Prostate gland (tissue), 2 donors: ENCODE measurements at places on chromosomes 6 and 20. TPM values are rescaled to one million over a fixed set of nuclear protein-coding genes. Genes with fewer than 3 reads are reported as not detected.

DNA sequence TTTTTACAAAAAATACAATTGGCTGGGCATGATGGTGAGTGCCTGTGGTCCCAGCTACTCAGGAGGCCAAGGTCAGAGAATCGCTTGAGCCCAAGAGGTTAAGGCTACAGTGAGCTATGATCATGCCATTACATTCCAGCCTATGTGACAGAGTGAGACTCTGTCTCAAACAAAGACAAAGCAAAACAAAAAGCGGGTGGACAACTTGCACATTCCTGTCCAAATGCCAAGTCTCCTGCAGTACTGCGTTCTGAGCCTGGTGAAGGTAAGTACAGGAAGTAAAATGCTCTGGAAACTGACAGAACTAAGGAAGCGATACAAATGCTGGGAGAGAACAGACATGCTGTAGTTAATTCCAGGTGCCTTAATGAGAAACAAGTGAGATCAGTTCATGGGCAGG is 20.4 kb upstream of the TMEM242 start:
- DNase-seq = peak; percentile 37

- no peak for DNase-seq
Observed at GRCh38 chr20:20783450-20783849, 71.0 kb upstream of the RALGAPA2 start.

- DNase-seq = no peak
Observed at GRCh38 chr6:32906539-32906938, 34.3 kb downstream of the HLA-DMB start.

DNA sequence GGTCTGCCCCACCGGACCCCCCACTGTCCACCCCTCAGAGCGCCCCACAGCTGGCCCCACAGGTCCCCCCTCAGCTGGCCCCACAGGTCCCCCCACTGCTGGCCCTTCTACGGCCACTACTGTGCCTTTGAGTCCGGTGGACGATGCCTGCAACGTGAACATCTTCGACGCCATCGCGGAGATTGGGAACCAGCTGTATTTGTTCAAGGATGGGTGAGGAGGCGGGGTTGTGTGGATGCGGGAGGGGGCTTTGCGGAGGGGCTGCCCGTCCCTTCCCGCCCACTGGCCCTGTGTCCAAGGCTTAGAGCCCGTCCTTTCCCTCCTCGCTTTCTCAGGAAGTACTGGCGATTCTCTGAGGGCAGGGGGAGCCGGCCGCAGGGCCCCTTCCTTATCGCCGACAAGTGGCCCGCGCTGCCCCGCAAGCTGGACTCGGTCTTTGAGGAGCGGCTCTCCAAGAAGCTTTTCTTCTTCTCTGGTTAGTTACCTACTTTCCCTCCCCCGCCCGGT is 4.7 kb downstream of the MMP9 start:
- no peak for DNase-seq

DNA sequence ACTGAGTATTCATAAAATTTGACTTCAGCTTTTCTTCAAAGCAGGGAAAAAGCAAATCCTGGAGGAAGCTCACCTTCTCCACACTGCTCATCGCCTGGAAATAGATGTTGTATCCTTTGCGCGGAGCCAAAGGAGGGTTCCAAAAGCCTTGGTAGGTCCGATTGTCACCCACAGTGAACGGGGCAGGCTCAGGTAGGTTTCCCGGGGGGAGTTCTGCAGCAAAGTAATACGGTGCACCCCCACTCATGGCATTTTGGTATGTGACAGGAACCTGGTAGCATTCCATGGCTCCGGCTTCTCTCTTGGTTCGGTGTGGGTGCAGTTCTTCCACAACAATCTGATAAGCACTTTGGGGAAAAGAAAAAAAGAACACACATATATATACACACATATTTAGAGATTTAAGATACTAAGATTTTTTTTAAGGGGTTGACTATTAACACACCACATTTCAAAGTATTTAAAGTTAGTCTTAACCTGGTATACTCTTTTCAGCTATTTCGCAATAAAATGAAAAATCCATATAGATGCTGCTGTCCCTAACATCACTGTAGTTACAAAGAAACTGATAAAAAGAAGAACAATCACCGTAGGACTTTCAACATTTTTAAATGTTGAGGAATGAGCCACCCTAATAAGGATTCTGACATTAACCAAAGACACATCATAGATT is 166.7 kb upstream of the THEMIS start:
- DNase-seq = no peak

DNA sequence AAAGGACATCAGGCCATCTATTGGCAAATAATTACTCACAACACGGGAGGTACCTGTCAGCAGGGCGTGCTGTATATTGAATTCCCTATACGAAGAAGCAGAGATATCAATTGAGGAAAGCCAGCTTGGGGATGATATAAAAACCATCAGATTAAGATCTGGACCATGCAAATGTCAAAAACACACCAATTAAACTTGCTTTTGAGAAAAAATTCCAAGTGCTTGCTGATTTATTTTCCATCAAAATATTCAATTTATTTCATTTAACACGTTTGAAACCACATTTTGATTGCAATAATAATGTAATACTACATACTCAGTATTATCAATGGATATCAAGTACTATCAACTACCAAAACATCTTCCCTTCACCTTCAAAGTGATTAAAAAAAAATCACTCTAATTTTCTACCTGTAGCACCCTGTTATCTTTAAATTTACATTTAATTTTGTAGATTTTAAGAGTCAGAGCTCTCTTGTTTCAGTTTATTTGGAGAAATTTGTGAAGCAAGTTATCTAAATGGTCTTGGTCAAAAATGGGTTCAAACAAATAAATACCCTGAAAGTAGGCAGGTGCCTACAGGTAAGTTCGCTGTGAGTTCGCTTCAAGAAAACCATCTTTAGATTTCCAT is 6.8 kb upstream of the TBX18 start:
- DNase-seq = no peak

DNA sequence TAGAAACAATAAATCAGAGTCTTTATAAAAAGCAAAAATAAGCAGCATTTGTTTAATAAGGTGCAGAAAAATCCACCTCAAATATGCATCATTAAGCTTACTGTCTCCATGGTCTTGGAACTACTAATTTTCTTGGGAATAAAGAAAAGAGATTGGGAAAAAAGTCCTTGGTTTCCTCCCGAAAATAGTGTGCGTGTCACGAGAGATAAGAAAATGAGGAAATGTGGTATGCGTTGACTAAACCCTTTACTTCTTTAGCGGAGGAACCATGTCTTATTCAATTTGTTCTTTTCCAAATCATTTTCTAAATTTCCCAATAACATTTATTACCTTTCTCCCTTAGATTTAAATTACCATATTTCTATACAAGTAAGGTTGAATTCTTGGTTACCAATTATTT is 54.1 kb upstream of the HBS1L start:
- no peak for DNase-seq

GRCh38 chr6:5422321-5422915 is 161.1 kb downstream of the FARS2 start:
- peak; percentile 19 for DNase-seq

- DNase-seq = no peak
Observed at GRCh38 chr20:53284256-53284655, 309.4 kb downstream of the ZNF217 start.

DNA sequence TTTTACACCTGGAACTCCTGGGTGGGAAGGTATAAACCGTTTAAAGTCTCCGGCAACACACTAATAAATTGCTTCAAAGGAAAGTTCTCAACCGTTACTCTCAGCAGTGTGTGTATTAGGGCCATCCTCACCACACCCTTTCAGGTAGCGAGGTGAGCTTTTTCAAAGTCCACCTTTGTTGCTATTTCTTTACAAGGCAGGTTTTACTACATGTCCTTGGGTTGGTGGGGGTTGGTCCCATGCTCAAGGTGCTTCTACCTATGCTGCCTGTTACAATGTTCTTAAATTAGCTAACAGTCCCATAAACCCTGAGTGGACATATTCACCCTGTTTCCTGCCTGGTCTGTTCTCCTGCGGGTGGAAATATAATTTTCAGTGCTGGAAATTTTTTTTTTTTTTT is 13.2 kb upstream of the OSER1 start:
- no peak for DNase-seq

DNA sequence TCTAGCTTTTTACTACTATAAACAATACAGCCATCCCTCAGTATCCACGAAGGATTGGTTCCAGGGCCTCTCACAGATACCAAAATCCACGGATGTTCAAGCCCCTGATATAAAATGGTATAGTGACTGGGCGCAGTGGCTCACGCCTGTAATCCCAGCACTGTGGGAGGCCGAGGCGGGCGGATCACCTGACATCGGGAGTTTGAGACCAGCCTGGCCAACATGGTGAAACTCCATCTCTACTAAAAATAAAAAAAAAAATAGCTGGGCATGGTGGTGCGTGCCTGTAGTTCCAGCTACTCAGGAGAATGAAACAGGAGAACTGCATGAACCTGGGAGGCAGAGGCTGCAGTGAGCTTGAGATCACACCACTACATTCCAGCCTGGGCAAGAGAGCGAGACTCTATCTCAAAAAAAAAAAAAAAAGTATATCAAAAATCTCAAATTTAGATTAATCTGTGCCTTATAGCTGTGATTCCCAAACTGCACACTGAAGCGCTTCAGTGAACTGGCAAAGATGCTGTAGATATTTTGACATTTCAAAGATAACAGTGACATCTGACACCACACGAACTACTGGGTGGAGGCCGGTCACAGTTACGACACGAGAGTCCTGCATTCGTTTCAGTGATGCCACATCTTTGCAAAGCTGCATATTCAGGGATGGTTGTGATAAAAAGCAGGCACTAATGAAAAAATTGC is 38.3 kb downstream of the MRS2 start:
- no peak for DNase-seq

- DNase-seq = no peak
Observed at GRCh38 chr20:62412194-62413024, 5.3 kb upstream of the CABLES2 start.

- peak; percentile 46 for DNase-seq
Observed at GRCh38 chr6:35027807-35028206, 113.3 kb downstream of the TCP11 start.

DNA sequence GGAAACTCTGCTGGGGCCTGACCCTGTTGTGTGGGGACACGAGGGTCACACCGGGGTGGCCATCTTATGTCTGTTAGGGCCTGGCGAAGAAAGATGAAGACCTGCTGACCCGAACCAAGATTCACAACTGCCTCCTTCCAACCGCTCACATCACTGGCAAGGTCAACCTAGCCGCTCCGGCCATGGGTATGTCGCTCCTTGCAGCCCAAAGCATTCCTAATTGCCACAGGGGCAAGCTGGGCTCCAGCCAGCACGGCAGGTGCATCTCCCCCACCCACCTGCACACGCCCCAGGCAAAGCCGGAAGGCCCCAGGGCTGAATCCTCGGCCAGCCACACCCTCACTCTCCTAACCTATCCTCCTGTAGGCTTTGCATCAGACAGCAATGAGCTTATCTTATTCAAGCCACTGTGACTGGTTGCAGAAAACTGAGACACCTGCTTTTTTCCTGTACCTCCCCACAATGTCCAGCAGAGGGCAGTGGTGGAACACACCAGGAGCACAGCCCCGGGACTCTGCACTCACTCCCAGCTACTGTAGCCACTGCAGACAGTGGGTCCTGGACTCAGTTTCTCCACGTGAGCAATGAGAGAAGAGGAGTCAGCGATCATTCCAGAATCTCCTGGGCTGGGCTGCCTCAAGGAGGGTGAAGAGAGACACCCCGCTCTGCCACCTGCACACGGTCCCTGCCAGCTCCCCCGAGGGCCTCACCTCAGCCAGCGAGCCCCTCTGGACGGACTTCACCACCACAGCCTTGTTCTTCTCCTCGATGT is 170.2 kb downstream of the PREX1 start:
- DNase-seq = peak; percentile 78

- DNase-seq = no peak
Observed at GRCh38 chr6:37406726-37407341, 26.2 kb upstream of the CMTR1 start.

- DNase-seq = no peak
Observed at GRCh38 chr6:146990821-146991798, 213.1 kb upstream of the STXBP5 start.

DNA sequence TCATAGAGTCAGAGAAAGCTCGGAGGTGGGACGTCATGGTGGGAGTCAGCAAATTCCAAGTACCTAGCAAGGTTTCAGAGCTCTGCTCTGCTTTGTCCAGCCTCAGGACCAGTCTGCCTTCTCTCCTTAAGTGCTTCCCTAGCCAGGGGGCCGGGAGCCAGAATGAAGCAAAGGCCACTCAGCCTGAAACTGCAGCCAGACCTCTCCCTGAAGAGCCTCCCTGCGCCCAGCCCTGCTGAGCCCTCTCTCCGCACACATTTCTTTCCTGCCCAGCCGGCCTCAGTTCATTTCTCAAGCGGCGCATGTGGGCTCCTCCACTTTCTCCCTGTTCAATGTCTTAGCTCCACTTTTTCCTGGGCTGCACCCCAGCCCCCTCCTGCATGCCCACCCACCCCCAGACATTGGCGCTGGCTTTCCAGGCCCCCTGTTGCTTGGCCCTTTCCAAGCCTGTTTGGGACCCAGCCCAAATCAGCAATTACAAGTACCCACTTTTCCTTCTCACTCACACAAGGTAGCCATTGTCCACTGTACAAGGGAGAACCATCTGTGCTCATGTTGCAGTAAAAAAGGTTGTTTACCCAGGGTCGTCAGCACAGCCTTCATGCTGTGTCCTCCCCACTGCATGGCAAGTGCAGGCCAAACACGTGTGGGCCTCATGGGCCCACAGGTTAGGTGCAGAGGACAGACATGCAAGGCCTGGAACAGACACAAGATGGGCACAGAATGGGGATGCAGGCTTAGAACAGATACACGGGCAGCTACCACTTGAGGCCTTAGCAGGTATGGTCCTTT is 147.1 kb downstream of the MRPL14 start:
- DNase-seq = no peak

- DNase-seq = peak; percentile 64
Observed at GRCh38 chr20:9306521-9306920, 207.9 kb upstream of the LAMP5 start.

- DNase-seq = peak; percentile 78
Observed at GRCh38 chr6:167826230-167826895, 348 bp upstream of the AFDN start.

- DNase-seq = no peak
Observed at GRCh38 chr20:54172856-54173652, 732 bp downstream of the CYP24A1 start.

DNA sequence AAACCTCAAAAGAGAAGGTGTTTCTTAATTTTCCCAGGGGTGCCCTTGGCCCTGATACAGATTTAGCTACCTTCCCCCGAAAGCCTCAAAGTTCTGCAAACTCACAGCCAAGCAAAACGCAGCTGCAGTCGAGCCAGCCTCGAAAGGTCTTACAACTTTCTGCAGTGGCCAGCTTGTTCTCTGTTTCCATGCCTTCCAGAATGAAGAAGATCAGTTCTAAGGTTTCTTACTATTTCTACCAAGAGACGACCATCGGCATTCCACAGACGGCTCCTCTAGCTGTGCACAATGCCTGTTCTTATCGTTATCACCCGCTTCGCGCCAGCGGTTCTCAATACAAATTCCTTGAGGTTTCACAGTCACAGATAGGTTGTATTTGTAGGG is 28.5 kb upstream of the CCR6 start:
- no peak for DNase-seq

Gene LHFPL5
- not detected for total RNA-seq

Gene FNDC11
- total RNA-seq = 1.8 TPM

Gene HSD17B8
- total RNA-seq = 21.9 TPM

Gene CRYBG1
- 39.9 TPM for total RNA-seq

Gene HRH3
- 0.18 TPM for total RNA-seq

Gene IMPG1
- total RNA-seq = not detected

Gene HDAC2
- 86.0 TPM for total RNA-seq

Gene OLIG3
- not detected for total RNA-seq

Gene HLA-A
- 620 TPM for total RNA-seq

Gene ARFGEF3
- 80.1 TPM for total RNA-seq

Gene TMEM151B
- 0.09 TPM for total RNA-seq
